ENCODE measurements at places on chromosomes 16 and 17. TPM values are rescaled to one million over a fixed set of nuclear protein-coding genes. Genes with fewer than 3 reads are reported as not detected.

CCL7 gene
- total RNA-seq = not detected

DNA sequence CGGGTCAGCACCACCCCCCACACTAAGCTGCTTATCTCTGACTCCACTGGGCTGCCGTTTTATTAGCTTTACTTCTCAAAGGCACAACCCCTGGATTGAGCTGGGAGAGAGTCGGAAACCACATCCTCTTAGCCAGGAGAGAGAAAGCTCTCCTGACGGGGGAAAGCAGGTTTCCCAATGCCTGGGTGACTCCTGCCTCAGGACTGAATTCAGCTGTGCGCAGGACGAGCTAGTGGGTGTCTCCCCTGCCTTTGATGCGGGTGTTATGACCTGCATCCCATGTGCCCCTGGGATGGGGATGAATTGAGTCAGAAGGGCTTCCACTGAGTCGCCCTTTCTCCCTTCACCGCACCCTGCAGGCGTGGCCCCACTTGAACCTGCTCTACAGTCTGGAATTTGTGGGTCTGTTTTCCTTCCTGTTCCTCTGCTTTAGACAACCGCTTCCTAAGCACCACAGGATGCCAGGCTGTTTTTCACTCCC, 819.2 kb upstream of the EEF2KMT start:
- no peak for DNase-seq

OSGIN1 gene
- 0.21 TPM for total RNA-seq

GRCh38 chr17:4490637-4491061, 8.0 kb upstream of the SPNS2 start:
- DNase-seq = no peak

GRCh38 chr17:74163271-74163821, 40.1 kb upstream of the RPL38 start:
- no peak for DNase-seq

DNA sequence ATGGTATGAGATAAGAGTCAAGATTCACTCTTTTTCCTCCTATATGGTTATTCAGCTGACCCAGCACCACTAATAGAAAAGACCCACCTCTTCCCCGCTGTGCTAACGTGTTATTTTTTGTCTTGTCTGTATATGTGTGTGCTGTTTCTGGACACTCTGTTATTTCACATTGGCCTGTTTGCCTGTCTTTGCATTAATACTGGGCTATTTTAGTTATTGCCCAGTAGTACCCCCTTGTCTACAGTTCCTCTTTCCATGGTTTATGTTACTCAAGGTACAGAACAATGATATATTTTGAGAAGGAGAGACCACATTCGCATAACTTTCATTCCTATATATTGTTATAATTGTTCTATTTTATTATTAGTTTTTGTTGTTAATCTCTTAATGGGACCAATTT, 74.0 kb upstream of the SIAH1 start:
- DNase-seq = no peak

DNA sequence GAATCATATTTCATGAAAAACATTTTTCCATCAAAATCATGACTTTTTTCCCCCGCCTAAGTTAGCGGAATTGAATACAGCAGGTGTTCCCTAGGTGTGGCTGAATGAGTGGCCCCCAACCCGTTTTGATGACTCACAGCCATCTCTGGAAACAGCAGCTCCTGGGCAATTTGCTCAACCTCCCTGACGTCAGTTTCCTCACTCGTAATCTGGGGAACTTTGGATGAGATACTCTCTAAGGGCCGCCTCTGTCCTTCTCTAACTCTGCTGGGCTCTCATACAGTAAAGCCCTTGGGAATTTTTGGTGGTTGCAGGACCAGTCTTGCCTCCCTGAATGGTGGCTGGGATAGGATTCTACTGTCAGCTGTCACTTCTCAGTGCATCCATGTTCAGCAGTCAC, 11.6 kb upstream of the NTN1 start:
- no peak for DNase-seq

- DNase-seq = no peak
These were observed 668 bp downstream of the MMP15 start for GRCh38 chr16:58026139-58026704.

DNA sequence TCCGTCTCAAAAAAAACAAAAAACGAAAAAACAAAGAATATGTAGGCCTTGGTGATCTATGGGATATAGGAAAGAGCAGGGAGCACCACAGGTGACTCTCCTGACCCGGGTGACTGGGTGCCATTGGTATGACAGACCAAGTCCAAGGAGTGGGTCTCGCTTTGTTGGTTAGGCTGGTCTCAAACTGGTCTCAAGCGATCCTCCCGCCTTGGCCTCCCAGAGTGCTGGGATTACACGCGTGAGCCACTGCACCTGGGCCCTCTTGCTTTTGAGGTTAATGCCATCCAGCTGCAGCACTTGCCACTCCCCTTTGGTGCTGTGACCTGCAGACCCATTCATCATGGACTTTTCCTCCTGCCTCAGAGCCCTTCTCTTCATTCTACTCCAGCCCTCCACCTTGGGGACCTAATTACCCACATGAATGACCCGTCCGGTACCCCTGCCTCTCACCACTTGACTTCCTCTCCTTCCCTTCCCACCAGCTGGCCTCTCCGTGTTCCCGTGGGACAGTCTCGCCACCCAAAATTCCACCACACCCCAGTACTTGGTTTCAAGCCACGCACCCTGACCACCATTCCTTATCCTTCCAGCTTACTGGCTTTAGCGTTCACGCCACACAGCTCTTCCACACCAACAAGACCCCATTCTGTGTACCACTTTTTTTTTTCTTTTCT, 3.2 kb upstream of the UBE2G1 start:
- DNase-seq = no peak

MPO gene
- total RNA-seq = 1.0 TPM

CDH8 gene
- 8.9 TPM for total RNA-seq

CDT1 gene
- total RNA-seq = 4.0 TPM

C16orf74 gene
- total RNA-seq = 6.6 TPM

GRCh38 chr16:57998992-57999365, 1.5 kb downstream of the ZNF319 start:
- no peak for DNase-seq

YBX2 gene
- 0.37 TPM for total RNA-seq

GRCh38 chr16:84973776-84974523, 37.4 kb downstream of the ZDHHC7 start:
- no peak for DNase-seq

DNA sequence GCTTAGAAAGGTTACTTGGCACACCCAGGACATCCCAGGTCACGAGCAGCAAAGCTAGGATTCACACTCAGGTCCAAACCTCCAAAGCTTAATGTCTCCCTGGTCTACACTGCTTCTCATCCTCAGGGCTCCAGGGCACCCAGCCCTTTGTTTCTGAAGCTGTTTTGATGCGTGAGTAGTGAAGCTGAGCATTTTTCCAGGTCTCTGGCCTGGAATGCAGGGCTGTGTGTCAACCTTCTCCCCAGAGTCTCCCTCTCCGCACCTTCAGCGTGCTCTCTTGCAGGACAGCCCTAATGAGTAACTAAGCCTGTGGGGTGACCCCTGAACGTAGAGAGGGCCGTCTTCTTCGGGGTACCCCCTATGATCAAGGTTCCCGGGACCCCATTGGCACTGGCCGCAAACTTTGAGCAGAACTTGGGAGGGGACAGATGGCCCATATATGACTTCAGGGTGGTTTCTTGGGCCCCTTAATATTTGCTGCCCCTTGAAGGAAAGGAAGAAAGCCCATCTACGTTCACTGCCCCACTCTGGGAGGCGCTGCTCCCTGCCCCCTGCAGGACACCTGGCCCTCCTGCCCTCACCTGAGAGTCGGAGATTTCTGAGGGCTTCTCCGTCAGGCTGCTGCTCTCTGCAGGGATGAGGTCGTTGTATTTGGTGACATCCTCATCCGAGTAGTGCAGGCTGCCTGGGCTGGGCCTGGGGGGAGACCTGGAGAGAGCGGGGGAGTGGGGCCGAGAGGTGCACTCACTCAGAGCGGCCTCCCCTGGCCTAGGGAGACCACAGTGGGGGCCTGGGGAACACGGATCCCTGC, 36.4 kb upstream of the CDC42EP4 start:
- no peak for DNase-seq

RSL1D1 gene
- 157 TPM for total RNA-seq

DNA sequence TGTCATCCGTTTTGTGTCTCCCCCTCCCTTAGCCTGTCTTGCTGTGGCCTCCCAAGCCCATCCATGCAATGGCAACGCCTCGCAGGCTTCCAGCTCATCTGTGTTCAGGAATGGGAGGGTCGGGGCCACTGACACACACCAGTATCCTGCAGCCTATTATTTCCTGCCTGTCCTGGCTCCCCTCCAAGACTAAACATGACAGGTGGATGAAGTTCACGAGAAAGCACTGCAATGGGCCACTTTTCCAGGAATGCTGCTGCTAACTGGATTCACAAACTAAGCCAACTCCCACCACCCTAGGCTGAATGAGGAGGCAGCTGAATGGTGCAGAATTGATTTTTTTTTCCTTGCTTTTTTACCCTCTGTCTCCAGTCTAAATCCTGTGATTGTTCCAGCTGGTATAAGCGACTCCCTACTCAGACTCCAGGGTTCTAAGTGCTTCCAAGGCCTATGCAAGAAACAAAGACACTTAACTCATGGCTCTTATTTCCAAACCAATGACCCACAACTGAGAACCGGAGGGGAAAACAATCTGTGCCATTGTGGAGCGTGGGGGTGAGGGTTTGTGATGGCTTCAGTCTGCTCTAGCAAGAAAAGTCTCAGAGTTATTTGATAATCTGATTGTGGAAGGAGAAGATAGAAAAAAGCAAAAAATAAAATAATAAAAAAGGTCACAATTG, 23.3 kb downstream of the TMEM100 start:
- no peak for DNase-seq

ZFHX3 gene
- total RNA-seq = 19.4 TPM

CARD14 gene
- total RNA-seq = 3.3 TPM

- DNase-seq = no peak
These were observed 19.8 kb downstream of the C16orf95 start for GRCh38 chr16:87297407-87297806.

HBA1 gene
- 472 TPM for total RNA-seq

GRCh38 chr16:49740256-49740655, 115.7 kb downstream of the ZNF423 start:
- DNase-seq = no peak

GRCh38 chr16:57507136-57508034, 21.1 kb upstream of the DOK4 start:
- DNase-seq = no peak

DHX38 gene
- total RNA-seq = 38.6 TPM

KRTAP1-5 gene
- total RNA-seq = not detected

BCAS3 gene
- 72.4 TPM for total RNA-seq

DNA sequence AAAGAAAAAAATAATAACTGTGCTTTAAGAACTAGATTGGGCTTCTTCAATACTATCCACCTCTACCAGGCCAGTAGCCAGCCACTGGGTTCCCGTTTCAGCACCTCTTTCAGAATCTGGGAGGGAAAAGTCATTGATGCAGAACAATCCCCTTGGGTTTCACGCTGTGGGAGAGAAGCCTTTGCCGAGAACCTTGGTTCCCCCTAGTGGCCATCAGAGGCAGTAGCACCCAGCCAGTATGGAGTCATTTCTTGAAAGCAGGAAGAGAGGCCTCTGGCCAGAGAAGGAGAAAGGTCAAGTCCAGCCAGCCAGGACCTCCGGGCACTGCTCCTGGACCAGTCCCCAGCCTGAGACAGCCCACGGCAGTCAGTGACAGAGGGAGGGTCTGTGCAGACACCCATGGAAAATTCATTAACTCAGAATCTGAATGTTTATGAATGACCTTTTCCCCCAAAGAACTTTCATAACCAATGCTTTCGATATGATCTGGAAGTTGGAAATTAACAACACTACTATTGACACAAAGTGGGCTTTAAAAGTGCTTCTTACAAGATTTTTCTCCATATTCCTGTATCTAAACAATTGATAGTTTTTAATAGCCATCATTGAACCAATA, 51.2 kb upstream of the CDH5 start:
- DNase-seq = peak; percentile 42

- no peak for DNase-seq
These were observed 11.3 kb upstream of the PDXDC1 start for GRCh38 chr16:14963281-14964173.

GRCh38 chr17:45070809-45071208, 9.7 kb downstream of the NMT1 start:
- DNase-seq = no peak

- DNase-seq = no peak
These were observed 612.1 kb upstream of the SALL1 start for GRCh38 chr16:51763072-51763661.

HMOX2 gene
- total RNA-seq = 27.9 TPM

DNA sequence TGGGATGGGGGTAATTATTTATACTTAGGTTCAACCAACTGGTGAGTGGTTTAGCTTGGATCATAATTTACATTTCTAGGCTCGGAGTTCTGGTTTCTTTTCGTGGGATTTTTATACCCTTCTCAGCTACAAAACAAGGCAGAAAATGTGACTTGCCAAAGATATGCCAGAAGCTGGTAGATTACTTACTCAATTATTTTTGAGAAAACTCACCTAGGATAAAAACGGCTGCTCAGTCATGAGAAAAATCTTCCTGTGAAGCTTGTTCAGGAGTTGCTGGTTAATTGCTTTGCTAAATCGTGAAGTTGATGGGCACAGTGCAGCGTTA, 1.1 kb downstream of the NDEL1 start:
- DNase-seq = no peak

GRCh38 chr17:7992516-7992915, 9.9 kb upstream of the GUCY2D start:
- DNase-seq = no peak

CMTR2 gene
- 57.1 TPM for total RNA-seq

DBNDD1 gene
- total RNA-seq = 0.26 TPM

DNA sequence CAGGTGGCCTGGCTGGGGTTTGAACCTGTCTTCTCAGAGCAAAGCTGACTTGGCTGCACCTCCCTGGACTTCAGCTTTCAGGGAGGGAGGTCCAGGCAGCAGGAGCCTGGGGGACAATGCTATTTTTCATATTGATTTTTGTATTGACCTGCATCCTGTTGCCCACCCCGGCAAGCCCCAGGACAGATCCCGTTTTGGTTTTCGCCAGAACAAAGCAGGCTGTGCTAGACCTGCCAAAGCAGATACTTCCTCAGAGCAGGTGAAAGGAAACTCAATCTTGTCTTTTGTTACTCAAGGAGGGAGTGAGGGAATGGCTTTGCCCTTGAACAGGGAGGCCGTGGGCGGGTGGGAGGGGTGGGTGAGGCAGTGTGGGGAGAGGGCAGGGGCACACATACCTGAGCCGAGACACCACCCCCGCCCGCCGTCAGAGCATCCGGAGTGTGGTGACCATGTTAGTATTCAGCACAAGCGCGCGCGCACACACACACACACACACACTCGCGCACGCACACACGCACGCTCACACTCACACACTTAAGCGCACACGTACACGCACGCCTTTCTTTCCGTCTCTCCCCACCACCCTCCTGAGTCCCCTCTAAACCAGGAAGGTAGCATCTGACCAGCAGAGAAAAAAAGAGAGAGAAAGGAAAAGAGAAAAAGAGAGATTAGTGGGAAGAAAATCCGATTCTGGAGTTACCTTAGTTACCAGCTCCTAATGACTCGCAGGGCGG, 59.5 kb downstream of the RAI1 start:
- DNase-seq = no peak

GRCh38 chr16:53664724-53665345, 38.8 kb downstream of the RPGRIP1L start:
- no peak for DNase-seq
